ENCODE measurements at places on chromosomes 4 and X. TPM values are rescaled to one million over a fixed set of nuclear protein-coding genes. Genes with fewer than 3 reads are reported as not detected.

UGDH gene
- 117 TPM for polyA plus RNA-seq

ATOH1 gene
- not detected for polyA plus RNA-seq

AMTN gene
- polyA plus RNA-seq = not detected

ZNF182 gene
- 14.5 TPM for polyA plus RNA-seq

IL9R gene
- 0.20 TPM for polyA plus RNA-seq

GCNA gene
- polyA plus RNA-seq = 2.9 TPM

UGT2A2 gene
- not detected for polyA plus RNA-seq

C4orf51 gene
- polyA plus RNA-seq = not detected

SYTL5 gene
- 3.3 TPM for polyA plus RNA-seq

ABCE1 gene
- polyA plus RNA-seq = 90.3 TPM

TBX22 gene
- 3.1 TPM for polyA plus RNA-seq

EVC gene
- 52.7 TPM for polyA plus RNA-seq

FAM9C gene
- 0.25 TPM for polyA plus RNA-seq

S100G gene
- not detected for polyA plus RNA-seq

- DNase-seq = peak; percentile 2
Observed at GRCh38 chrX:87805829-87806490, 288.4 kb downstream of the KLHL4 start.

DNA sequence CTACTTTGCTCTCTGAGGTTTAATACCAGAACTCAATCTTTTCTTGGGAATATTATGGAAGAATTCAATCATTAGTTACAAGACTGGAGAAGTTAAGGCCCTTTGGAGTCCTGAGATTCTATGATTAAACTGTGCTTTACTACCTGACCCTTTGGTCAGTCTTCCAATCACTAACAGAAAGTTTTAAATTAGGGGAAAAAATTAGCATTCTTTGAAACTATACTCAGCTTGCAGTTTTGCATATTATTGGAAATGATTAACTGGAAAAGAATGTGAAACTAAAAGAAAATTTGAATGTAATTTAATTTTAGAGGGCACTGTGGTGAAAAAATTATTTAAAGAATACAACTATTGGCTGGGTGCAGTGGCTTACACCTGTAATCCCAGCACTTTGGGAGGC is 18.7 kb upstream of the GPR34 start:
- no peak for DNase-seq

DNA sequence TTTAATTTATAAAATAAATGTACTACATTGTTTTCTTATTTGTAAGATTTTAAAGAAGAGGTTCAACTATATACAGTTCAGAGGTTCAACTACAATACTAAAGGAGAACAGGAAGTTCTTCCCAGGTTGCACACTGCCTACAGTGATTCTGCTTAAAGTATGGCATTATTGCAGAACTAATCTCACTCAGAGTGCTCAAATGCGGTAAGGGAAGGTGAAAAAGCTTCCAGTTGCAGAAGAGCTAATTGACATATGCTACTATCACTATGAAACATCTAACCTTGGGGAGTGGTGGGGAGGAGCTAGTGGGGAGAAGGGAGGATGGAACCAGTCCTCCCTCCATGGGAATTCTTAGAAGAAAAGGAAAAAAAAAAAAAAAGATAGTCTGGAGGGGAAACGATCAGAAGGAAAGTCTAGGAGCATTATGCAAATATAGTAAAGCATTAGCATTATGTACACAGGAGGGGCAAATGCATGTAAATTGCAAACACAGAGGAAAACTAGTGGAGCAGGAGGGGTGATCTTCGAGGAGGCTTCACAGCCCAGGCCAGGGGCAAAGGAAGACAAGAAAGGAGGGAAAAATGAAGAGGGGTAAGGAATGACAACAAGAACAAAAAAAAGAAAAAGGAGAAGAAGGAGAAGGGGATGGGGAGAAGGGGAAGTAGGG is 32.0 kb upstream of the MMAA start:
- DNase-seq = no peak

DNA sequence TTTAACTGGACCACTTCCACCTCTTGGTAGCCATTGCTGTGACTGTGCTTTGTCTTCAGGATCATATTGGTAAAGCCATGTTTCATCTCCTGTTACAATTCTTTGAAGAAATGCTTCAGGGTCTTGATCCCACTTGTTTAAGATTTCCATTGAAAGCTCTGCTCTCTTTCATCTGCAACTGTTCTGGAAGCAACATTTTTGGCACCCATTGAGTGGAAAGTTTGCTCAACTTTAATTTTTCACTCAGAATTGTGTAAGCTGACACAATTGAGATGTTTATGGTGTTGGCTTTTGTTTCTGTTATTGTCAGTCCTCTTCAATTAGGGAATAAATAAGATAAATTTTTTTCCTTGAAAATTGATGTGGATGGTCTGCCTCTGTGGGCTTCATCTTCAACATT is 237.4 kb downstream of the MAPK10 start:
- DNase-seq = no peak

GRCh38 chr4:164501074-164501473 is 252.9 kb upstream of the SMIM31 start:
- no peak for DNase-seq

- no peak for DNase-seq
Observed at GRCh38 chr4:126223784-126224407, 909.1 kb downstream of the FAT4 start.

DNA sequence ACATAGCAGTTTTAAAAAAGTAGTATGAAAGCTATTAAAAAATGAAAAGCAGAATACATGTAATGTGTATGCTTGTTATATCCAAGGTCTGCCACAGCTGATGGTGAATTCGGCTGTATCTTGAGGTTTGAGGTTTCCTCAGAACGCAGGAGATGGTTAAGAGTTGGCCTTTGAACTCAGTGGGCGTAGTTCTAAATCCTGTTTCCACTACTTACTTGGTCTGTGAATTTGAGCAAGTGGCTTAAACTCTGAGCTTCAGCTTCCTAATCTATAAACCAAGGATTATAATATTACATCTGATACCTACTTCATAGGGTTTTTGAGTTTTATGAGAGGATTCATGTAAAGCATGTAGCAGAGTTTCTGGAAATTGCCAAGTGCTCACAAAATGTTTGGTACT is 125.2 kb downstream of the STIM2 start:
- DNase-seq = no peak

GRCh38 chr4:111639876-111640275 is 505.4 kb upstream of the FAM241A start:
- no peak for DNase-seq

DNA sequence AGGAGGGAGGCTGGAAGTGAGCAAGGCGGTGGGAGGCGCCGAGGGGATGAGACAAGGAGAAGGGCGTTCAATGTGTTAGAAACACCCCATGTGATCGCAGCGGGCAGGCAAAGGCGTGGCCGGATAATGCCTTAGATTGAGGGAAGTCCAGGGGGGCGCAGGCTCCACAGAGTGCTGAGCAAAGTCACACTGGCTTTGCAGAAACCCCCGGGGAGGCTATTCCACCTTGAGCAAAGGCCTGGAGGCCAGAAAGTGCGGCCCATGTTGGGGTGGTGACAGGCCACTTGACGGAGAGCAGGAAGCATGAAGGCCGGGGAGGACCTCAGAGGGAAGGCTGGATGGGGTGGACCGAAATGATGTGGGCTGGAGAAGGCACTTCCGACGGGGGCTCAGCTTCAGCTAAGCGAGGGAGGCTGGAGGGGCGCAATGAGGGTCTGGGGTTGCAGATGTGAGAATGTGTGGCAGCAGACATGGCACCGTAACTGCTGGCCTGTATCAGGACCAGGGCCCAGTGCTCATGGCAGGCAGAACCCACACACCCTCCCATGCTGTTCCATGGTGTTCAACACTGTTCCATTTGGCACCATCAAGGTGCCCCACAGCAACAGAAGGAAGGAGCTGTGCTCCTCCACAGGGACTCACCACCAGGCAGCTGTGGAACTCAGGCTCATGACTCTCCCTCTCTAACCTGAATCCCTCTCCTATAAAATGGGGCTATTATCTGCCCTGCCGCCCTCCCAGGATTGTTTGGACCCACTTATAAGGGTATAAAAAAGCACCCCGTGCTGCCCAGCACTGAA is 50.3 kb downstream of the HMX1 start:
- no peak for DNase-seq

DNA sequence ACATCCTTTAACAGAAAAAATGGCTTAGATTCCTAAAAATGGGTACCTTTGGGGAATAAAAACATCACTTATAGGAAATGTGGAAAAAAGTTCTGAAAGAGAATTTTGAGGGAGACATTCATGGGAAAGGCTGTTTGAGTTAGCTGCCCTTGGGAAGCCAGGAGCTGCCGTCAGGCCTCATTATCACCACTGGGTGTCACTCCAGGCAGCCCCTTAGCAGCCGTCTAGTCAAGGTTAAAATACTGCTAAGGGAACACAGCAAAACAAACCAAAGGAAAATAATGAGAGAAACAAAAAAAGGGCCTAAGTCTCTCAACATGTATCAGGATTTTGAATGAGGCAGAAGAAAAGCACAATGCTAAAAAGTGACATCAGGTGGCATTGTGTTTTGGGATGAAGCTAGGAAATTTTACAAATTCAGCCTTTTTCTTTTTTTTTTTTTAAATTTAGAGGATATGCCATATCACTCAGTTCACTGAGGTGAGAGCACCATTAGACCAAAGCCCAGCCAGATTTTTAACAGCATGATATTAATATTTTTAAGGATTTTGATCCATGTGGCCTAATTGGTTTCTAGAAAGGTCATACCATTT is 235.3 kb downstream of the GPAT3 start:
- peak; percentile 50 for DNase-seq

DNA sequence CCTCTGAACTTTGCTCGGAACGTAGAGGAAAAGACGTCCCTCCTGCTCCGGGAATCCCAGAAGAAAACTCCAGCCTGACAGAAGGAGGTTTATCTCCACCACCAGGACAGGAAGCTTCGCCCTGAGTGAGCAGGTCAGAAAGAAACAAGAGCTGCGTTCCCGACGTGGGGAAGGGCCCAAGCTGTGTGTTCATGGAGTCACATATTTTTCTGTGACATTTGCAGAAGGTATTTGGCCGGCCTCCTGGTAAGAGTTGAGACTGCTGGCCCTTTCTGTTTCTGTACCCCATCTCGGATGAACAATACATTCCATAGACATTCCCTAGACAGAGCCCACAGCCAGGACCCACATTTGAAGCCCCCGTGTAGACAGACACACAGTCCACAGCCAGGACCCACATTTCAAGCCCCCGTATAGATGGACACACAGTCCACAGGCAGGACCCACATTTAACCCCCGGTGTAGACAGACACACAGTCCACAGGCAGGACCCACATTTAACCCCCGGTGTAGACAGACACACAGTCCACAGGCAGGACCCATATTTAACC is 230.8 kb downstream of the SHOX start:
- no peak for DNase-seq

DNA sequence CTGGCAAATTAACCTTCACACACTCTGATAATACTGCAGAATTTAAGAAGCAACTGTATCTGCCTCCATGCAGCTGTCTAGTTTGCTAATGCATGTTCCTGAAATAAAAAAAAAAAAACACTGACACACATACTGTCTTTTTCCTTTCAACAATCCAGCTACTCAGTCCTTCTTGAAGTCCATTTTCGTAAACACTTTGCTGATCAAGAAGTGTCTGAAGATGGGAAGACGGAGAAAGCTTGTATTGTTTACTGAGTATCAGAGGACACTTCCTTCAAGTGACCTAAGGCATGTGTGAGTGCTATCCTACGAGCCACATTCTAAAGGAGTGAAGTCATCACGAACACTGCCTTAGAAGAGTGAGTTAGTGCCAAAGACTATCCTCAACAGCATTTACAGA is 82.6 kb downstream of the LUZP4 start:
- DNase-seq = peak; percentile 25

DNA sequence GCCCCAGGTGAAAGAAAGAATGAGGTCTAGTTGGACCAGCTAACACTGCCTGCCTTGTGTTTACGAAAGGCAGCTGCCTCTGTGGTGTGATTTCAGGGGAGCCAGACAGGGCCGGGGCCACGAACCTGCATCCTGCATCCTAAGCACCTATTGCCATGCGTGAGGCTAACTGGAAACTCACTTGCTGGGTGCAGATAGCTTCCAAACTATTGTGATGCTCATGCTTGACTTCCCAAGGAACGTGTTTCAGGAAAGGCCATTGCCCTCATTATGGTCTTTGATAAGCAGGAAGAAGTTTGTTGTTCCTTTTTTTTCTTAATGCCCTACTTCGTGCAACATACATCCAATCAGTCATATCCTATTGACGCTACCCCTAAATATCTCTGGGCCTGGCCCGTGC is 2.3 kb upstream of the IRF2 start:
- no peak for DNase-seq

GRCh38 chr4:151801547-151802516 is 41.0 kb upstream of the GATB start:
- DNase-seq = no peak

DNA sequence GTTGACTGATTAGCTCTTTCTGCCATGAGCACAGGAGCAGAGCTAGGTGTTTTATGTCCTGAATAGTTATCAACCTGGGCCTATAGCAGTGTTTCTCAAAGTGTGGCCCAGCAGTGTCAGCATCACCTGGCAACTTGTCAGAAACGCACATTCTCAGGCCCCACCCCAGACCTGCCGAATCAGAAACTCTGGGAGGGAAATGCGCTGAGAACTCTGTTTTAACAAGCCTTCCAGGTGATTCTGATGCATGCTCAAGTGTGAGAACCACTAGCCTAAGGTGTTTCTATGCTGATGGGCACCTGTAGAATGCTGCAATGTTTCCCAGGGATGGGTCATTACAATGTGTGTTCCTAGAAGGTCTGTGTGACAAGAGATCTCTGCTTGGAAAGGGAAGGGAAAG is 257.5 kb downstream of the MID1IP1 start:
- no peak for DNase-seq

- DNase-seq = no peak
Observed at GRCh38 chrX:93760163-93760562, 86.2 kb downstream of the FAM133A start.

DNA sequence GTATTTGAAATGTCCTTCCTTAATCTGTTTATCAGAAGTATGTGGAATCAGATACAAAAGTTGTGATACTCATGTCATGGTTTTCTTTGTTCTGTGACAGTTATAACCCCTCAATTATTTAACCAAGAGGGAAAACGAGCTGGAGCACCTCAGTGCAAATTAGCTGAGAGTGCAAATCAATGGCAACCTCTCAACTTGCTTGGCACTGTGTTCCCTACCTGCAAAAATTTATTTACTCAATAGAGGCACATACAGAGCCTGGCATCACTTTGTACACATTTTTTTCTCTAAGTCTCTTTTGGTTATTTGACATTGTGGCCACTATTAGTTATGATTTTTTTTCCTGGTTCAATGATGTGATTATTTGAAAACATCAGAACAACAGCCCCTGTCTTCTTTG is 186.2 kb downstream of the STIM2 start:
- no peak for DNase-seq

DNA sequence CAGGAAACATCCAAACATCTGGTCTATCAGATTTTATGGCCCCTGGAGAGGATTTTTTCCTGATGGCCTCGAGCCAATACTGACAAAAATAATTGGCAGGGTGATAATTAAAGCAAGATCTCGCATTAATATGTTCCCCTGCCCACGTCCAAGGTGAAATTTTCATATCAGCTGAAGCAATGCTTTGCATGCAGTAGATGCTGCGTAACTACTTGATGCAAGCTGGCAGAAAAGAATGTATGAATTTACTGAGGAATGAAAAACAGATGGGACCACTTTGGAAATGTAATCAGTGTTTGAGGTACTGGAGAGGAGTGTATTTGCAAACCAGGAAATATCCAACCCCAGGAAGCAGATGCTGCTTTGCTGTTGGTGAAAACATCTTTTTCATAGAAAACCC is 36.8 kb upstream of the REST start:
- no peak for DNase-seq

- peak; percentile 20 for DNase-seq
Observed at GRCh38 chrX:74923942-74924448, 1.3 kb downstream of the NEXMIF start.

- DNase-seq = no peak
Observed at GRCh38 chr4:9923195-9923812, 98.0 kb downstream of the SLC2A9 start.

All from left kidney (tissue), 8 donors.